Body of pancreas (tissue), 4 donors: ENCODE measurements at places on chromosomes 1 and 21. TPM values are rescaled to one million over a fixed set of nuclear protein-coding genes. Genes with fewer than 3 reads are reported as not detected.

DNA sequence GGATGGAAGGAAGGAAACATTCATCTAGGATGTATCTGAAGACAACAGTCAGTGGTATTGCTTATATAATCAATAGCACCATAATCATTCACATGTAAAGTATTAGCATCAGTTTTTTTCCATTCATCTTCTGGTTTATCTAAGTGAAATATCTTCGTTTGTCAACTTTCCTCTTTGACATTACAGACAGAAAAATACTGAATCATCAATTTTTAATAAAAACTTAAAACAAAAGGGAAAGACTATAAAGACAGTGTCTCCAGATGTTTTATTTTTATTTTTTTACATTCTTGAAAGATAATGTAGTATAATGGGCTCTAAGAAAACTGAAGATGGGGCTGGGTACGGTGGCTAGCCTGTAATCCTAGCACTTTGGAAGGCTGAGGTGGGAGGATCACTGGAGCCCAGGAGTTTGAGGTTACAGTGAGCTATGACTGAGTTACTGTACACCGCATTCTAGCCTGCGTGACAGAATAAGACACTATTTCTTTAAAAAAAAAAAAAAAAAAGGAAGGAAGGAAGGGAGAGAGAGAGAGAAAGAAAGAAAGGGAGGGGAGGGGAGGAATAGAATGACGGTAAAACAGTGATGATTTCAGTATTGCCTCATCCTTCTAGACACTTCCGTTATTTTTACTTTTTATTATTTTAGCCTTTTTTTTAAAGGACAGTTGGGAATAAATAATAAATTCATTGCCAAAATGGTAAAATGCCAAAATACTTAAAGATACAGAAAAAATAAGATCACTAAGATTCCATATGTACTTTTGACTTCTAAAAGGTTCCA, 89.5 kb downstream of the NRIP1 start:
- DNase-seq: no peak

- no peak for DNase-seq
Measured at GRCh38 chr1:41342774-41343355, 18.4 kb upstream of the FOXO6 start.

- no peak for DNase-seq
Measured at GRCh38 chr1:237736372-237737029, 154.2 kb downstream of the ZP4 start.

- DNase-seq: no peak
Measured at GRCh38 chr1:233512538-233512937, 101.4 kb upstream of the KCNK1 start.

DNA sequence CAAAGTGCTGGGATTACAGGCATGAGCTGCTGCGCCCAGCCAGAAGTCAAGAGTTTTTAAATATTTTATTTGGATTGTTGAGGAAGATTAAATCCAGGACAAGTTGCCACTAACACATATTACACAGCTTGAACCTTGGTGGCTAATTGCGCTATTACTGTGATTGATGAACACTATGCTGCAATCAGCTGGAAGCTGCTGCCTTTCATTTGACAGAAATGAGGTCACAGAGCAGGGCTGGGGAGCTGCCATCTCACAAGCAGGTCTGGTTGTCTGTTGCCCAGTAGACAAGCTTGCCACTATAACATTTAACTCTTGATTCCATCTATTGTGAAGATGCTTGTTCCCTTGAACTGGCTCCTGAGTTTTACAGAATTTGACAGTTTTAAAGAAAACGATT, 37.4 kb upstream of the NRDC start:
- peak; percentile 29 for DNase-seq

DNA sequence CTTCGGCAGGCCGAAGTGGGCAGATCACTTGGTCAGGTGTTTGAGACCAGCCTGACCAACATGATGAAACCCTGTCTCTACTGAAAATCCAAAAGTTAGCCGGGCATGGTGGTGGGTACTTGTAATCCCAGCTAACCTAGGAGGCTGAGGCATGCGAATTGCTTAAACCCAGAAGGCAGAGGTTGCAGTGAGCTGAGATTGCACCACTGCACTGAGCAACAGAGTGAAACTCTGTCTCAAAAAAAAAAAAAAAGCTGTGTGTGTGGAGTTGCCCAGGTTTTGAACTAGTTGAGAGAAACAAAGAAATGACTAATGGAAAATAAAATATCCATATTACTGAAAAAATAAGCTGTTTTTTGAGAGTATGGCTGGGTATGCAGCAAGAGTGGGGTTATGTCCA, 100.2 kb downstream of the GTF2B start:
- no peak for DNase-seq

- DNase-seq: peak; percentile 4
Measured at GRCh38 chr1:911875-912739, 11.6 kb upstream of the SAMD11 start.

DNA sequence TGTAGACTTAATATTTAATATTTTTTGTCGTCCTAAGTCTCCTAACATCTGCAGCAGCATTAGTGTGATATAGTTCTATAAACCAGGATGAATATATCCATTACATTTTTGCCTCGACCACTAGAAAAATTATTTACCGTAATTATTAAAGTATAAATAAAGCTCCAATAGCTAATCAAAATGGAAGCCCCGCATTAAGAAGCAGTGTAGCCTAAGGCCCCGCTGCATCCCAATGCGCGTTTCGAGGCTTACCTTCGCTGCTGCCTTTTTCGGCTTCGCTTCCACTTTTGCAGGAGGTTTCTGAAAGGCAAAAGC, 891 bp downstream of the HMGN1 start:
- no peak for DNase-seq

DNA sequence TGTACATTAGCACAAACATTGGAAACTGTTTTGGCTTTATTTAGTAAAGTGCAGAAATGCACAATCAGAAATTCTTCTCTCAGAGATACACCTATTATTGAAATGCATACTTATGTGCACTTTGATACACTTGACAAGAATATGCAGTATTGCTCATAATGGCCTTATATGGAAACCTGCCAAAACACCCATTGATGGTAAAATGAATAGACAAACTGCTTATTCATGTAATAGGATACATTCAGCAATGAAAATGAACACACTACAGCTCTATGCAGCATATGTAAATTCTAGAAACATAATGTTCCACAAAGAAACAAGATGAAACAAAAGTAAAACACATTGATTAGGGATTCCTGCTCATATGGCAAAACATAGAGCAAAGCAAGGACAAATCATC, 223.9 kb downstream of the S1PR1 start:
- no peak for DNase-seq

DNA sequence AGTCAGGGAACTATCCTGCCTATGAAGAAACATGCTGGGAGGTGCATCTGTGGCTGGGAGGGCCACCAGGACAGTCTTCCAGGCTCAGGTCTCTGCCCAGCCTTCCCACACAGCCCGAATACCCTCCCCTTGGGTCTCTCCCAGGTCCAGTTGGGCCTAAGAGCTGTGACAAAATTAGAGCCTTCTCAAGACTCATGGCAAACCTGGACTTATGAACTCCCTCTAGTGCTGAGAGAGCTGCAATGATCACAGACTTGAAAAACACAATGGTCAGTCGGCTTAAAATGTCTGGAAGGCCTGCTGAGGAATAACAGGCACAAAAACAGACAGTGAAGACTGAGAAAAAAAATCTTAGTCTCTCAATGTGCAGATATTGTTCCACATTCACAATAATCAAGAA, 325.1 kb downstream of the BRINP2 start:
- DNase-seq: no peak

- DNase-seq: no peak
Measured at GRCh38 chr1:99565606-99566289, 80.2 kb upstream of the PALMD start.

GRCh38 chr1:205535096-205535495, 30.6 kb downstream of the CDK18 start:
- DNase-seq: no peak

DNA sequence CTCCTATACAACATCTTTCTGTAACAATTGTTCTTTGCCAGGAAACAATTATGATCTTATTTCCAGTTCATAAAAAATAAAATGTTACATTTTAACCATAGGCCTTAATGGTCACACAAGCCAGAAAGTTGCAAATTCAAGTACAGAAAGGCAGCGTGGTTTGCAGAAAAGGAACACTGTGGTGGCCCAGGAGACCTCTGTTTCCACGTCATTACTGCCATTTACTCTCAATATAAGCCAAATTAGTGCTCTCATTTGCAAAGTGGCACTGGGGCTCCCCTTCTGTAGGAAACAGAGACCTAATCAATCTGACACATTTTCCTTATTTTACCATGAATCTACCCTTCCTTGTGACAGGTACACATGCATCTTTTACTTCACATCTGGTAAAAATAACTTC, 79.3 kb upstream of the TLR5 start:
- no peak for DNase-seq

DNA sequence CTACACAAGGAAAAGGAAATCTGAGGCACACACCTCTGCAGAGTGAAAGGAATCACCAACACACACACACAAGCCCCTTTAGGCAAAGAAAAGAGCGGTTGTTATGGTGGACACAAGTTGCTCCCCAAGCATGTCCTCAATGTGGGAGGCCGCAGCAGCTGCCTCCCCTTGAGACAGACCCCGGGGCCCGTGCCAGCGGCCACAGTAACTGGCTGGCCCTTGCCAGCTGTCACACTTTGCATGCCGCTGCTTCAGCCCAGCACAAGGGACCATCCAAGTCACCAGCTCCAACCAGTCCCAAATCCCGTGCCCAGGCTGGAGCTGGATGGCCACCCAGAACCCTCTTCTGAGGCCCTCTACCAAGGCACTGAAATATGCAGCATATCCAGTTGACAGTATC, 2.9 kb upstream of the OLIG1 start:
- no peak for DNase-seq

DNA sequence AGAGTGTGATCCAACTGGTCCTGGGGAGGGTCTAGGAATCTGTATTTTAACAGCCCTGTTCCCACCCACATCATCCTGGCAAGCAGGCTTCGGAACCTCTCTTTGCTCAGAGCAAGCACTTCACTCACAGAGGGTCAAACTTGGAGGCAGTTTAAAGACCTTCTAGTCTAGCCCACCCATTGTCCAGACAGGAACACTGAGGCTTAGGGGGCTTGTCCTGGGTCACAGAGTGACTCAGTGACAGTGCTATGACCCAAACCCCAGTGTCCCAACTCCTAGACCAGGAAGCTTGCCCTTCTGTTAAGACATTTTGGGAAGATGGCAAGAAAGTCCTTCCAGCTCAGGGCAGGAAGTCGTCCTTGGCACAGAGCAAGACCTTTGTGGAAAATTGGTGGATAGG, 36.5 kb downstream of the FBXO2 start:
- DNase-seq: no peak

DNA sequence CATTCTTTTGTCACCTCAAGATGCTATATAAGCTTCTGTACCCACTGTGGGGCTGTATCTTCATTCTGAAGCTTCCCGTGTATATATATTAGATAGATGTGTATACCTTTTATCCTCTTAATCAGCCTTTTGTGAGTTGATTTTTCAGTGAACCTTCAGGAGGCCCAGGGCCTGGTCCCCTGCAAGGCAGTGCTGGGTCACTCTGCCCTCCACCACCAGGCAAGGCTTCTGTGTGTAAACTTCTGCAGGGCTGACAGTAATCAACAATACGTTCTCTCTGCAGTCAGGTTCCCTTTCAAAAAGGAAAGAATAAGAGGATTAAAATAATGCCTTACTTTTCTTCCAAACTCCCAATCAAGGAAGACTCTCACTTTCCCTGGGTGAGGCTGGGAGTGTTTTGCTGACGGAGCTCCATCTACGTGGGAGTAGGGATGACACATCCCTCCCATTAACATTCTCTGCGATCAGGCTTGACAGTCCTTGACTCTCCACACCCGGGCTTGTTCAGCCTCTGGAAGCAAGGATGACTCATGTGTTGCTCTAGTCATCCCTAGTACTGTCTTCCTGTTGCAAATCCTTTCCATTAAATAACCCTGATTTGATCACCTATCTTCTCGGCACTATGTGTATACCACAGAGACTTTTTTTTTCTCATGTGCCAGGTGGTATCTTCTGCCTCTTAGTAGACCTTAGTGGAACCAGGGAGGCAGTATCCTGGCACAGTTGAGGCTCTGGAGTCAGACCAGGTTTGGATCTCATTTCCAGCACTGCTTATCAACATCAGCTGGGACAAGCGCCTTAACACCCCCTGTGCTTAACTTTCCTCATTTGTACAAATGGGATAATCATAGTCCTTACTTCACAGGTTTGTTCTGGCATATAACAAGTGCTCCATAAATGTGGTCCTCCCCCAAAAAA, 70.3 kb upstream of the KCNK1 start:
- peak; percentile 24 for DNase-seq

DNA sequence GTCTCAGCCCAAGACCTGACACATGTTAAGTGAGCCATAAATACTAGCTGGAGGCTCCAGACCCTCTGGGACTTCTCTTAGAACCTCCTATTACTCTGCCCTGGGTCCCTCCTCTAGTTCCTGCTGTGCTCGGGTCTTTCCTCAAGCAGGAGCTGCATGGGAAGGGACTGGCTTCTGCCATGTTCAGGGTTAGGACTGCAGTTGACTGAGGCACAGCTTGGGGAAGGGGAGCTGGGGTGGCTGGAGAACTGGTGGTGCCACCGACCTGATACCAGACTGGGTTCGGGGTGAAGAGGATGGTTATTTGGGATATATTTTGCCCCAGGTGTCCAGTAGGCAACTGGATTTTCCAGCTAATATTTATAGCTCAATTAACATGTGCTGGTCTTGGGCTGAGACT, 15.7 kb downstream of the HYI start:
- no peak for DNase-seq

GRCh38 chr1:227434808-227435444, 116.6 kb upstream of the CDC42BPA start:
- no peak for DNase-seq

DNA sequence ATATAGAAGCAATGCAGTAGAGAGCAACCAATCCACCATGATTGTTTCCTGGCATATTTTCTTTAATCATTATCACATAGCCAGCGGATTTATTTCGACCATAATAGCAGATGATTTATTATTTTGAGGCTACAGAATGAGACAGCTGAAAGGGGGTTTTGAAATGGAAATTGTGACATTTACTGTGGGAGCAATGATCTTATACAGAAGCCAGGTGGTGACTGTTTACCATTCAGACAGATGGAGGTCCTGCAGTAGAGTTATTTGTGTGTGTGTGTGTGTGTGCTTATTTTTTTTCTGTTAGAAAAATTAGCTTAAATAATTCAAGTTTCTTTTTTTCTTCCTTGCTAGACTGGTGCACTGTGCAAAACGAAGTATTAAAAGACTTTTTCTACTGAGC, 1784.5 kb downstream of the MRPL39 start:
- no peak for DNase-seq

- no peak for DNase-seq
Measured at GRCh38 chr1:236514703-236515442, 8.9 kb upstream of the LGALS8 start.

Gene FAM3B
- total RNA-seq: 50.4 TPM

Gene EPHX1
- total RNA-seq: 109 TPM

Gene HAO2
- not detected for total RNA-seq

Gene LAPTM5
- 25.2 TPM for total RNA-seq

Gene ZNF648
- total RNA-seq: 1.8 TPM

Gene CNKSR1
- 30.0 TPM for total RNA-seq

Gene OR10Z1
- total RNA-seq: not detected
